ENCODE measurements at places on chromosomes 4 and X.

DNA sequence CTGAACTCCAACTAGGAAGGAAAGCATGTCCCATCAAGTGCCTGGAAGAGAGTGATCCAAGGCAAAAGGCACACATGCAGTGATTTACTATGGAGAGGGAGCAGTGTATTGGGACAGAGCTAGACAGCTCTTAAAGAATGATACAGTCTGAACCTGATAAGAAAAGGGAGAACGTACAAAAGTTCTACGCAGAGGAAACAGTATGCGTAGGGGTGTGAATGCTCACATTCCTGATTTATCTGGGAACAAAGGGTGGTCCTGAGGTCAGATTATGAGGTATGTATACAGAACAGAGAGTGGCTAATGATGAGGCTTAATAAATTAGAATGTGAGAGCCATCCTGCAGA lies 12.0 kb downstream of the HS3ST1 start:
- no peak for DNase-seq

- no peak for DNase-seq
Observed at GRCh38 chr4:174358829-174359228, 75.1 kb downstream of the CEP44 start.

DNA sequence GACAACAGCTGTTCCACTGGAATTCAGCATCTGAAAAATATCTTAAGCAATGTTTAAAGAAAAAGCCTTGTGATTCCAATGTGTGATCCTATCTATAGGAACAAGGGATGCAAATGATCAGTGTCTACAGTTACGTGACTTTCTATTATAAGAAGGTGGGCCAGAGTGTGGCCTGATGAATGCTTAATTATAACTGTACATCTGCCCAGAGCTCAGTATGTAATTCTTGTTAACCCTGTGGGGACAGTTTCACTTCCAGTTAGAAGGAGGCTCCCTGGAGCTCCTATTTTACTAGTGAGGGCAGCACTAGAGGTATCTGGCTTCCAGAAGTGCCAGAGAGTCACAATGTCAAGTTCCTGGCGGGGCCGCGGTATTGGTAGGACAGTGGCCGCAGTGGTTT lies 288.5 kb downstream of the USP46 start:
- DNase-seq, result no peak

DNA sequence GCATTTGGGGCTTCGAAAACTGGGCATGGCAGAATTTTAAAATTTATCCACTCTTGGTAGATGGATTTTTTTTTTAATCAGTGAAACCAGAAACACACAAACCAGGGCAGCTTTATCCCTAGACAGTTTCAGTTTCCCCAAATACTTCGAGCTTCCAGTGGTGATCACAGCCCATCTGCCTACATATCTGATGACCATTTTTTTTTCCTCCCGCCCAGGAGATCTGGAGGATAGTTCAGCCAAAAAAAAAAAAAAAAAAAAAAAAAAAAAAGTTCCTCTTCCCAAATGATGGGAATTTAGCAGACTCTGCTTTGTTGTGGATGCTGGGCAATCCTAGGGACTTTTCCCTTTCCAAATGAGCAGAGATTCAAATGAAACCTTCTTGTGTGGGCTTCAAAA lies 1.0 kb upstream of the TBC1D9 start:
- no peak for DNase-seq

GRCh38 chrX:115333446-115333845 lies 43.9 kb downstream of the LUZP4 start:
- no peak for DNase-seq

- DNase-seq, result no peak
Observed at GRCh38 chr4:165369522-165369921, 9.3 kb upstream of the CPE start.

DNA sequence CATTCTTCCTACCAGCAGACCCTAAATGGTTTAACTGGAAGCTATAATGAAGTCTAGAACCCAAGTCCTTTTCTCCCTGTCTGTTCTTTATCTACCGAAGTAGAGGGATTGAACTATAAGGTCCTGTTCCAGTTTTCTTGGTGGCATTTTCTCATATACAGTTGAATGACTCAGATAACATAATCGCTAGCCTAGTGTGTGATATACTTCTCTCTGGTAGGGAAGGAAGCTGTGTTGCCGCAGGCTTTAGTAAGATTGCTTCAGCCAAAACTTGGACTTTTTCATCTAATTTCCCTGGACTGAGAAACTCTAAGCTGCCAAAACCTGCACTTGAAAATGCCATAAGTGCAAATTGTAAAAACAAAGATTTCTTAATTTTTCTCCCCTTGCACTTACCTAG lies 123.4 kb downstream of the NWD2 start:
- no peak for DNase-seq

GRCh38 chr4:30948653-30949052 lies 228.5 kb downstream of the PCDH7 start:
- DNase-seq, result no peak

GRCh38 chr4:112330921-112331320 lies 33.8 kb downstream of the ALPK1 start:
- no peak for DNase-seq

GRCh38 chr4:40648131-40648530 lies 18.5 kb upstream of the RBM47 start:
- no peak for DNase-seq

GRCh38 chr4:95898226-95898625 lies 58.3 kb downstream of the PDHA2 start:
- no peak for DNase-seq

GRCh38 chr4:182955411-182955810 lies 38.2 kb upstream of the DCTD start:
- no peak for DNase-seq

All from tibial artery (tissue), 4 donors.